ENCODE measurements at places on chromosomes 4 and X.

DNA sequence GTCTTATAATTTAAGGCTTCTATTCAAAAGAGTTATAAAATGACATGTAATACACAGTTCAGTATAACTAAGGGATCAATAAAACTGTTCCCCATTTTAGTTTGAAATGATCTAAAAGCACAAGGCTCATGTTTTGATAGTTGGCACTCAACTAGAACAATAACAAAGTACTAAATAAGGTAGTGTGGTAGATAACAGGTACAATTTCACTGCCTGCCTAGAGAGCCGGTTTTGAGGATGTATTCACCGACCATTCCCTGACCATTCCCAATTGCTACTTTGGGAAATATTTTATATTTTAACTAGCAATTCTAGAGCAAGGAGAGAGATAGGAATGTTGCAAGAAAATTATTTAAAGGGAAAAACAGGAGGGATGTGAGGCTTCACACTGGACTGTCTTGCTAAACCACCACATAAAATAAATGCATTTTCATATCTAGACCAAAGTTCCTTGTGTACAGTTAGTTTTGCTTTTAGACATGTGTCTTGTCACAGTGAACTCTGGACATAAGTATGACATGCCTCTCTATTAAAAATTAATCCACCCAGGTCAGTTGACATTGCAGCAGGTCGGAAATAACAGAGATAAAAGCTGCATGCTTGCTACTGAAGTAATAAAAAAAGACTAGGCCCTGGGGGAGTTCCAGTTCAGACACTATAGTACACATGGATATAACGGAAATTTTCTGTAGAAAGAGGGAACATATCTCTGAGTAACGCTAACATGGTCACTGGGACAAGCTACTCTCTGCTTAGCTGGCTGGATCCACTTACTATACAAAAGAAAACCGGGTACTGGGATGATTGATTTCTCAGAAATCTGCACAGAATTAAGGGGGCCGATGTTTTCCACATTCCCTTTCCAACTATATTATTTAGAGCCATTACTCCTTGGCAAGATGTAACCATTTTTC, 56.3 kb upstream of the NAP1L5 start:
- DNase-seq = no peak

DNA sequence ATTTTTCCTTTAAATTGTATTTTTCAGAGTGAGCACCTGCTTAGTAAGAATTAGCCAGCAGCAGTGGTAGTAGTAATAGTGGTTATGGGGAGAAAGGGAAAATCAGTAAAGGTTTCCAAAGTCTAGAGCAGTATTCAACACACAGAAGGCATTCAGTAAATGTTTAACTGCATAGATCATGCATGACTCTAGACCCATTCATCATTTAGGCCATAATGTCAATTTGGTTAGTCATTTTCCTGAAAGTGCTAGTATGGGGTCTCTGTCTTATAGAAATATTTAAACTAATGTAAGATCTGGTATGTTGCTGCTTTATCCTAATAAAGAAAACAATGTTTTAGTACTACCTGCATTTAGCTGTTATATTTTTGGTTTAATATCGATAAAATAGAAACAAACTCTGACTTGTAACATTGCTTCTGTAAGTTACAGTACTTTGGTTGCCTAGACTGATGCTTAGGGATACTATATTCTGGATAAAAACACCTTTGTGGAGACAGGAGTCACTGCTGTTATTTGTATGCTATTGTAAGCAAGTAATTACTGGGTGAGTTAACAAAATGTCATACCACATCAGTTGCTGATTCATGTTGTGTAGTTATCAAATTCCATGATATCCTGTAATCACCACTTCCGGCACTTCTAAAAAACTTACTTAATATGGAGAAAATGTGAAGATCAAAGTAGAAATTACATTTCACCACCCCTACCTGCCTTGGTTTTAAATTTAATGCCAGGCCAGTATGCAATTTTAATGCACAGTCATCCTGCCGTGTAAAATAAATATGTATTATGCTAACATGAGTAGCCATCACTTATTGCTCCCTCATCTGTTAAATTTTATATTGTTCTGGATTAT, 115.8 kb upstream of the BMPR1B start:
- DNase-seq = no peak

GRCh38 chr4:121690001-121690400, 6.8 kb downstream of the ANXA5 start:
- no peak for DNase-seq

- DNase-seq = no peak
Observed at GRCh38 chrX:19756597-19757131, 130.7 kb downstream of the SH3KBP1 start.

DNA sequence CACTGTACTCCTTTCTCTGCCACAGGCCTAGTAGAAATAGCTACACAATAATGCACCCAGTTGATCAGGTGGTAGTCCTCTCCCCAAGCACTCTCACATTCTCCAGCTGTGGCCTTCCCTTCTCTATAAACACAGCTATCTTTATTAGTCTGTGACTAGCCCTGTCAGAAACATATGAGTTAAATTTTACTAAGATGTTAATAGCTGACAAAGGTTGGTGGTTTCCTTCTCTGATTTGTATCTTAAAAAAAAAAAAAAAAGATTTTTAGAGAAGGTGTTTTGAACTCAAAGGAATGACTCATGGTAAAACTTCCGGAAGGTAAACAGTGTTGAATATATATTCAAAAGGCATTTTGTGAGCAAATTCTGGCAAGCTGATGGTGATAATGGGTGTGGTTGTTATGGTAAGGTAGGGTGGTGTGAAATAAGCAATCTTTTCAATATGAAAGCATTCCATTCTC, 327.4 kb downstream of the PPP3CA start:
- peak; percentile 11 for DNase-seq

DNA sequence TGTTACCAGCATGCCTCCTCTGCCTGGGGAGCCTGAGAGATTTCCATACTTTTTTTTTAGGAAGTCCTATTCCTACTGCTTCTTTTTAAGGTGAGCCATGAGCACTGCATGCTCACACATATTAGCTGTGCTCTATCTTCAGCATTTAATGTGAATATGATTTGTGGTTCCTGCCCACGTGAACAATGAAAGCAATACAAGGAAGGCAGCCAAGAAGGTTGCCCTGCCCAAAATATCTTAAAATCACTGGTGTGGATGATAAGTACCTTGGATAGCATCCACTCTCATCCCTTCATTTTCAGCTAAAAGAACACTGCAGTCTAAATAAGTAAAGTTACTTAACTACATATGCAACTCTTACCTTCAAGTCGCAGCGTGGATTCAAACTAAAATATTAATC, 607.5 kb downstream of the PACRGL start:
- no peak for DNase-seq

DNA sequence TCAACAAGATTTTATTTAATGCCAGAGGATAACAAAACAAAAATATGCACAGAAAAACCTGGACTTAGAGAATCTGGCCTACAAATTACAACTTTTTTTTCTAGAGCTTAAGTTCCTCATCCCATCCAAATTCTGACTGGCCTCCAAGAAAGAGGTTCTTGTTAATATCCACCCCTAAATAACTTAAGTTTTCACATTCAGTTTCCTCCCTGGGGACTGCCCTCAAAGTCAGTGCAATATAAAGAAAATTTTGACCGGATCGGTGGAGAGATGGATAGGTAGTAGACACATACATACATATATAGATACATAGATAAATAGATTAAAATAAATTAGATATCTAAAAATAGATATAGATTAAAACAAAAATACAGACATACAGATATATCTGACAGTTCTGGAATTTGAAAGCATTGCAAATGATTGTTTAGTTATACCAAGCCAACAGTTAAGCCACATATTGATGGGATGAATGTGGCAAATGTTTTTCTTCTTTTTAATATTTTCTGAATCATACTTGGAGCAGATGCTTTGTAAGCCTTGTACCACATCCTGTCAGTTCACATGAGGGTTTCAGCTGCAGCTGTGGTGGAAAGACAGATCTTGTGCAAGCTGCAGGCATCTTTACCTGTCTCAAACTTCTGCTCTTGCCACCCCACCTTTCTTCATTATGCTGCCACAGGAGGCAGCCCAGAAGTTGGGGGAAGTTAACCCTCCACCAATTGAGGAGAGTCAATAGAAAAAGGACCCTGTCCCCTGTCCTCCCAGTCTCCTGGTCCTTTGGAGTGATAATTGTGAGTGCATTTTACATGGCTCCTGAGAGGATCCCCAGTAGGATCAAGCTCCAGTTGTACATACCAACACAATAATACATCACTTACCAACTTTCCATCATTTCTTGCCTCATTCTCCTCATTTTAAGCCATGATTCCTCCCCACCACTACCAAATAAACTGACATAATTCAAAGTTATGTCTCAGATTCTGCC, 58.5 kb upstream of the PRDM8 start:
- DNase-seq = peak; percentile 42

- DNase-seq = no peak
Observed at GRCh38 chr4:48481581-48481980, 1.6 kb upstream of the SLC10A4 start.

GRCh38 chrX:23373129-23373804, 38.6 kb downstream of the PTCHD1 start:
- DNase-seq = no peak

GRCh38 chr4:65508168-65508567, 162.1 kb downstream of the EPHA5 start:
- DNase-seq = no peak

DNA sequence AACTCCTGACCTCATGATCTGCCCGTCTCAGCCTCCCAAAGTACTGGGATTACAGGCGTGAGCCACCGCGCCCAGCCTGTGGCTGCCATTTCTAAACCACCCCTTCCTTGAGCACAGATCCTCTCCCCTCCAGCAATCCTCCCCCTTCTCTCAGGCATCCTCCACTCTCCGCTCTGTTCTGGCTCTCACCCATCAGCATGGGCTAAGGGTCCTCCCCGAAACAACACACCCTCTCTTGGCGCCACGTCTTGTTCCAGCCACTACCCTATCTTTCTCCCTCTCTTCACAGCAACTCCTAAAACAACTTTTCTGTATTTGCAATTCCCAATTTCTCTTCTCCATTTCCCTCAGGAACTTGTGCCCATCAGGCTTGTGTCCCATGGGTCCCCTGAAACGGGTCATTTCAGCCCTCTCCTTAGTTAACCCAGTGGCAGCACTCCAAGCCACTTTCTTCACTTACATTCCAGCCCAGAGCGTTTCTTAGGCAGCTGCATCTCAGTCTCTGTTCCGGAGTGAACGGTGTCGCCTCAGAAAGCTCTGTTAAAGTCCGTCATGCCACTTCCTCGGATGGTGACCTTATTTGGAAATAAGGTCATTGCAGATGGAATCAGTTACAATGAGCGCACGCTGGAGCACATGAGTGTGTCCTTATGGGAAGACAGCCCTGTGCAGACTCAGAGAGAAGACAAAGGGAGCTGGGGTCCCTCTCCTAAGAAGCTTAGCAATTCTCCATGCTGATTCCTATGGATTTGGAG, 28.3 kb upstream of the CLDN24 start:
- no peak for DNase-seq

GRCh38 chr4:14906805-14907204, 95.5 kb upstream of the CPEB2 start:
- DNase-seq = no peak

GRCh38 chr4:40055511-40055862, 1.2 kb upstream of the N4BP2 start:
- DNase-seq = peak; percentile 23

DNA sequence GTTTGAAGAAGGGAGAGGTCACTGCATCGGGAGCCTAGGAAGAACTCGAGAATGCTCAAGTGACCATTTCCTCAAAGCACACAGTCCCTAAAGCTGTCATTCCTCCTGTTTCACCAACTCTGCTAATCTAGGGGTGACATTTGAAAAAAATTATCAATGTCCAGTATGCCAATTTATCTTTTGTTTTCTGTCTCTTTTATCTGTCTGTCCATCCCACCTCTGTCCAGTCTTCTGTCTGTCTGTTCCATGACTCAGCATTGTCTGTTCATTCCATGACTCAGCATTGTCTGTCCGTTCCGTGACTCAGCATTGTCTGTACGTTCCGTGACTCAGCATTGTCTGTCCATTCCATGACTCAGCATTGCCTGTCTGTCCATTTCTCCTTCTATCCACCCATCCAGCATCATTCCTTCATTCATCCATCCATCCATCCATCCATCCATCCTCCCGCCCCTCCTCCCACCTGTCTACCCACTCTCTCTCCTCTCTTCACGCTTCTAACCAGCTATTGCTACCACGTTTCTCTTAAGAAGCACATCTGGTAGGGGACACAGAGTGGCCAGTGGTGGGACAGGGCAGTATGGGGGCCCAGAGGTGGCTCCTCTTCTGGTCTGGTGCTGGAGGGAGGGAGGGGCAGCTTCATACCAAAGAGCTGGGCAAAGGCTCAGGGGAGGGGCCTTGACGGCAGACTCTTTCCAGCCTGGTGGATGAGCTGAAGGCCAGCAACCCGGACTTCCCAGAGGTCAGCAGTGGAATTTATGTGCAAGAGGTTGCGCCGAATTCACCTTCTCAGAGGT, 34.1 kb downstream of the HTRA3 start:
- DNase-seq = no peak

DNA sequence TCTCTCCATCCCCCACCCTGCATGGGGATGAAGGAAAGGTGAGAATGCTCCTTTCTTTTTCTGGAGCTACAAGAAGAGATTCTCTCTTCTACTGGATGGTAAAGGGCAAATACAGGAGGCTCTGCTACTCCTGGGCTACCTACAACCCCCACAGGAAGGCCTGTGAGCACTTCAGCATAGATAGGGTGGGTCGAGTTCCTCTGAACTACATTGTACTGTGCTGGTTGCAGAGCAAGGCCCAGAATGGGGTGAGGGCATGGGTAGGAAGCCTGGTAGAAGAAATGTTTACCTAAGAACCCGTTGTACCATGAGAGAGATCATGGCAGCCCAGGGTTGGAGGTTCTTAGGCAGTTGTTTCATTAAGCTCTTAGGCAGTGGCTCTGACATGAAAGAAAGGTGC, 510.4 kb downstream of the MID1IP1 start:
- no peak for DNase-seq

- DNase-seq = no peak
Observed at GRCh38 chr4:149638073-149638472, 177.6 kb downstream of the IQCM start.

- DNase-seq = no peak
Observed at GRCh38 chr4:169025184-169025583, 15.1 kb upstream of the CBR4 start.

- no peak for DNase-seq
Observed at GRCh38 chr4:150079081-150079581, 886 bp downstream of the DCLK2 start.

- DNase-seq = no peak
Observed at GRCh38 chr4:68349279-68349648, 626 bp downstream of the YTHDC1 start.

DNA sequence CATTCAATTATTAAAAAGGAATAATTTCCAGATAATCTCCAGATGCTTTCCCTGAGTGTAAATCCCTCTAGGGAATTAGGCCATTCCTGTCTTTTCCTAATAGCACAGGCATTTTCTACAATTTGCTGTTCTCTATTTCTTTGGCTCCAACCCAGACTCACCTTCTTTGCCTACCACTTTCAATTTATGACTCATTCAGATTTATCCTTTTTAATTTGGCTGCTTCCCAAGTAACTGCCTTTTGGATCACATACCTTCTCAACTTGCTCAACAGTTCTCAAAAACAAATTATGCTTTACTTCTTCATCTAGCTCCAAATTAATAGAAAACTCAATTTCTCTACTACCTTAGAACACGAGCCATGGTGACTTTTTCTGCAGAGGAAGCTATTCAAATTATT, 1166.3 kb upstream of the PCDH7 start:
- no peak for DNase-seq

Data from activated effector memory CD4-positive, alpha-beta T cell treated with Interleukin-2 at 50 U/mL for 16 hours (primary cell).